ENCODE measurements at places on chromosomes 13 and 19.

- DNase-seq: no peak
These were observed 102.6 kb upstream of the RNF113B start for GRCh38 chr13:98279473-98280175.

GRCh38 chr19:40646743-40647254 lies 43.7 kb downstream of the NUMBL start:
- no peak for DNase-seq

DNA sequence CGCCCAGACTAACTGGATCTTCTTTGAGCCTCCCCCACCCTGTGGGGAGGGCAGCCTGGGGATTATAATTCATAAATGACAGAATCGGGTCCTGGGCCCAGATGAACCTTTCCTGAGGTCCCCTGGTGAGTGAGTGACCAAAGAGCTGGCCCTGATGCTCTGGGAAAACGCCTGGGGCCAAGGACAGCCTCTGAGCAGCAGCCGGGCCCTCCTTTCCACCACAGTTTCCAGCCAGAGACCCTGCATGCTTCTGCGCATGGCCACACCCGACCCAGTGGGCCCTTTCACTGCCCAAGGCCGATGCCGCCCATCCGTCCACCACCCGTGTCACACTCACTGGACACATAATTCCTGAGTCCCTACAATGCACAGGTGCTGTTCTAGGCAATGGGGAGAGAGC lies 43.6 kb upstream of the CCNE1 start:
- no peak for DNase-seq

DNA sequence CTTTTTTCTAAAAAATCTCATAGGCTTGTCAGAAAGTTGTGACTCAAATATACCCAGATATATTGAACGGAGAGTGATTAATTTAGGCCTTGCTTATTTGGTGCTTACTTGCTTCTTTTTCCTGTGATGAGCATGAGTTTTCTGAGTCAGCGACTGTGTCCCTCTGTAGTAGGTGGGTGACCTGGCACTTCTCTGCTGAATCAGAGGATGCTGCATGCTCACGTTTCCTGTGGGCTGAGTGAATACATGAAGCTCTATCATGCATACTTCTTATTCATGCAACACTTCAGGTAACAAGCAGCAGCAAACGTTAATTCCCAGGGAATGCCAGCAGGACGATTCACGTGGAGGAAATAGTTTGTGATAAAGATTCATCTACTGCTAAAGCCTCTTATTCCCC lies 245.0 kb downstream of the KLF5 start:
- DNase-seq: no peak

- no peak for DNase-seq
These were observed 2385.0 kb downstream of the PCDH9 start for GRCh38 chr13:64845110-64845509.

DNA sequence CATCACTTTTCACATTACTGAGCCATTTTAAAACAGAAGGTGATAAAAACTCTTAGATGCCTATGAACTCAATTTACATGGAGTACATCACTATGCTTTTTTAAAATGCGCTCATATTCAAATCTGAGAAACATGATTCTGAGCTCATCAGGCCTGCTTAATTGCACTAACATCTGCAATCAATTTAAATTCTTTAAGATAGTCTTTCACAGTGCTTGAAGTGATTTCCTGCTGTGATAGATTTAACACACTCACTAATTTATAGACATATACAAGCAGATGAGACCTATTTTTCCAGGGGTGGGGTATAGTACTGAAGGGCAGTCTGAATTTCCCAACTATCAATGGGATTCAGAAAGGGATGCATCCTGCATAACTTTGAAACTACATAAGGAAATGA lies 82.9 kb downstream of the DIAPH3 start:
- DNase-seq: no peak

- no peak for DNase-seq
These were observed 114.9 kb downstream of the PCCA start for GRCh38 chr13:100203696-100204367.

DNA sequence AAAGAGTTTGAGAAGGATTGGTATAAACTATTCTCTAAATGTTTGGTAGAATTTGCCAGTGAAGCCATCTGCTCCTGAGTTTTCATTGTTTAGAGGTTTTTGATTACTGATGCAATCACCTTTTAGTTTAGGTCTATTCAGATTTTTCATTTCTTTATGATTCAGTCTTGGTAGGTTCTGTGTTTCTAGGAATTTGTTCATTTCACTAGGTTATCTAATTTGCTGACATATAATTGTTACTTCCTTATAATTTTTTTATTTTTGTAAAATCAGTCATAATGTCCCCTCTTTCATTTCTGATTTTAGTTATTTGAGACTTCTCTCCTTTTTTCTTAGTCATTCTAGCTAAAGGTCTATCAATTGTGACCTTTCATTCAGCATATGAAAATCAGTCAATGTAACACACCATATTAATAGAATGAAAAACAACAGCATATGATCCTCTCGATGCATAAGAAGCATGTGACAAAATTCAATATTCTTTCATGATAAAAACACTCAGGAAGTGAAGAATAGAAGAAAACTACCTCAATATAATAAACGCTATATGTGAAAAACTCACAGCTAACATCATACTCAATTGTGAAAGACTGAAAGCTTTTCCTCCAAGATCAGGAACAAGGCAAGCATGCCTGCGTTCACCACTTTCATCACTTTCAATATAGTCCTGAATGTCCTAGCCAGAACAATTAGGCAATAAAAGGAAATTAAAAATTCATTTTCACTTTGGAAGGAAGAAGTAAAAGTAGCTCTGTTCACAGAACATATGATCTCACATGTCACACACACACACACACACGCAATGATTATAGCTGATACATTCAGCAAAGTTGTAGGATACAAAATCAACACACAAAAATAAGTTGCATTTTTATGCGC lies 149.1 kb downstream of the COG6 start:
- DNase-seq: no peak

- DNase-seq: no peak
These were observed 224.4 kb upstream of the HTR2A start for GRCh38 chr13:47121092-47121763.

GRCh38 chr13:81686877-81687276 lies 1346.0 kb upstream of the SPRY2 start:
- DNase-seq: no peak

DNA sequence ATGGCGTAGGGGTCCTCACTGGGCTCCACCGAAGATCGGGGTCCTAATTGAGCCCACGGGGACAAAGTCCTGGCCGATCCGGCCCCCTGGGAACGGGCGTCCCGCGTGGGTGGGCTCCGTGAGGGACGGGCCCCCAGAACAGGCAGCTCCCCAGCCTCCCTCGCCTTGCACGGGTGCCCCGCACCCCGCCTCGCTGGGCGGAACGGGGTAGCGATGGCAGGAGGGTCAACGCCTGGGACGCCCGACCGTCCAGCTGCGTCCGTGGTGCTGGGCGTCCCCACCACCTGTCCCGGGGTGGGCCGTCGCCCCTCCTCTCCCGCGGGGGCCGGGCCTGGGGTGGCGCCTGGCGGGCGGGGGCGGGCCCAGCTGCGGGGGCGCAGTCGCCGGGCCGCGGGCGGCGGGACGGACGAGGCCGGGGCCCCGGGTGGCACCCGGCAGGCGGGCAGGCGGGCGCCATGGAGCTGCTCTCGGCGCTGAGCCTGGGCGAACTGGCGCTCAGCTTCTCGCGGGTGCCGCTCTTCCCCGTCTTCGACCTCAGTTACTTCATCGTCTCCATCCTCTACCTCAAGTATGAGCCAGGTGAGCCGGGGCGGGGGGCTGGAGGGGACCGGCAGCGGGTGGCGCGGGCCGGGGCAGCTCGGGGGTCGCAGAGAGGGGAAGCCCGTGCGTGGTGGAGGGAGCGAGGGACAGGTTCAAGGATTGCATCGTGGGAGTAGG lies at the start of gene TMEM38A:
TSS of gene TMEM38A (plus strand) at position 377 of the 717 bp plus-strand sequence. CDS start at position 456, 79 bp downstream.
- no peak for DNase-seq

GRCh38 chr19:37975071-37975470 lies 68.1 kb downstream of the SIPA1L3 start:
- no peak for DNase-seq

GRCh38 chr19:41705393-41706174 lies 2.8 kb upstream of the CEACAM5 start:
- DNase-seq: no peak

GRCh38 chr13:65679240-65679639 lies 1550.9 kb downstream of the PCDH9 start:
- no peak for DNase-seq

GRCh38 chr19:48681127-48681470 lies 8.3 kb upstream of the NTN5 start:
- no peak for DNase-seq

DNA sequence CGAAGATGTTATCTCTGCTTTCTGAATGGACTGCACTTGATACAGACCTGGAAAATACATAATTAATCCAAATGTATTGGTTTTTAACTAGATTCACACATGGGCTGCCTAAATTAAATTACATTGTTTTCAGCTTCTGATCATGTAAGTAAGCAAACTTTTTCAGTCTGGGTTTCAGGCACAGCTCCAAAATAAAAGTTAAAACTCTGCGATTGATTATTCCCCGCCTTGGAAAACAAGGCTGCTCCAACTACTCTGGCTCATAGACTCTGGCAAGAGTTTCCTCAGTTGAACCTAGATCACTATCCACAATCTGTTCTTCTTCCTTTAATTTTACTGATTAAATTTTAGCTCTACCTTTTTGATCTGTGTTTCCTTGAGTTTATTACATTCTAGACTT lies 526.0 kb upstream of the SPRY2 start:
- no peak for DNase-seq

- peak; percentile 6 for DNase-seq
These were observed 1893.0 kb upstream of the PCDH20 start for GRCh38 chr13:63308549-63309165.

GRCh38 chr13:61253105-61253877 lies 162.4 kb downstream of the PCDH20 start:
- no peak for DNase-seq

DNA sequence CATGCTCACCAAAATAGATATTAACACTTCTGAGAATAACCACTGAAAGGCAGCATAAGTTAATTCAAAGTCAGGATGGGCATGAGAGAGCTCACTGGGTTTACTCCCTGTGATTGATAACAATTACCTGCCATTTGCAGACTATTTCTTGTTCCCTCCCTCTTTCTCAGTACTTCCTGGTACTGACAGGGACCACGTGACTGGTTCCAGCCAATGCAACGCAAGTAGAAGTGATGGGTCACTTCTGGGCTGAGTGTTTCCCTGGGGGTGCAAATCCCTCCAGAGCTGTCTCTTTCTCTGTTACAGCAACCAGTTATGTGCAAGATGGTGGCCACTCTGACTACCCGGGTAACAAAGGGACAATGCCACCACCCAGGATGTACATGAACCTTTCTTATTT lies 118.8 kb downstream of the EFNB2 start:
- DNase-seq: no peak

- DNase-seq: no peak
These were observed 66.6 kb downstream of the GADD45B start for GRCh38 chr19:2542341-2543069.

- no peak for DNase-seq
These were observed 7.4 kb downstream of the DNMT1 start for GRCh38 chr19:10187315-10187714.

DNA sequence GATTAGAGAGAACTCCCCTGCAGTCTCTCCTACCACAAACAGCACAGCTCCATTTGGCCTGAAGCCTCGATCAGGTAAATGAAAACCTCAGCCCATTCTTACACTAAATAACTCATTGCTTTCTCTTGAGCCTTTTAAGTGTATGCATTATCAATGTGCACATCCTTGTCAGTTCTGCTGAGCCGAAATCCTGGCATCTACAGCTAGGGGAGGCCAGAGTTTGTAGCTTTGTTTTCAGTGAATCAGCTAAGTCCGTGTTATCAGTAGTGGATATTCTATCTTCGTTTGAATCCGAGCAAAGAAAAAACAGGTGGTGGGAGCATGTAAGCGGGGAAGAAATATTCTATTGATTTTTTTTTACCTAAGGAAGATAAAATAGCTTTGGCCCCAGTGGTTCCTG lies 84.4 kb downstream of the ESD start:
- no peak for DNase-seq

- no peak for DNase-seq
These were observed 15.5 kb upstream of the CYP4F2 start for GRCh38 chr19:15913384-15913783.

DNA sequence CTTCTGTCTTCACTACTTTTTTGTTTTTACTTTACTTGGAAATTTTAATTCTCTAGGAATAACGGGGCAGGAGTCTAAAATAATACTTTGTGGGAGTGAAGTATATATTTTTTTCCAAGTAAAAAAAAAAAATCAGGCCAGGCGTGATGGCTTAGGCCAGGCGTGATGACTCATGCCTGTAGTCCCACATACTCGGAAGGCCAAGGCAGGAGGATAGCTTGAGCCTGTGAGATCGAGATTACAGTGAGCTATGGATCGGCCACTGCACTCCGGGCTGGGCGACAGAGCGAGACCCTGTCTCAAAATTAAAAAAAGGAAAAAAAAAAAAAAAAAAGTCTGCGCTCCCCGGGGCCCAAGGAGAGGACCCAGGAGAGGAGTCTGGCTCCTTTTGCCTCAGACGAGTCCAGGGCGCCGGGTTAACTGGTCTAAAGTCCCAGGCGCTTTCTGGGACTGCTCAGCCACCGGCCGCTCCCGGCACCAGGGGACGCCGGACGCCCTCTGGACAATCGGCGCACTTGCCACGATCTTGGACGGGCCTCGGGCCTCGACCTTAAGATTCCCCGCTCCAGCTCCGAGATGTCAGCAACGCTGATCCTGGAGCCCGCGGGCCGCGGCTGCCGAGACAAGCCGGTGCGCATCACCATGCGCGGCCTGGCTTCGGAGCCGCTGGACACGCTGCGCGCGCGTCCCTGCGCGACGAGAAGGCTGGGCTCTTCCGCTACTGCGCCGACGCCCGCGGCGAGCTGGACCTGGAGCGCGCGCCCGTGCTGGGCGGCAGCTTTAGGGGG lies 2.7 kb upstream of the ZFP82 start:
- no peak for DNase-seq

DNA sequence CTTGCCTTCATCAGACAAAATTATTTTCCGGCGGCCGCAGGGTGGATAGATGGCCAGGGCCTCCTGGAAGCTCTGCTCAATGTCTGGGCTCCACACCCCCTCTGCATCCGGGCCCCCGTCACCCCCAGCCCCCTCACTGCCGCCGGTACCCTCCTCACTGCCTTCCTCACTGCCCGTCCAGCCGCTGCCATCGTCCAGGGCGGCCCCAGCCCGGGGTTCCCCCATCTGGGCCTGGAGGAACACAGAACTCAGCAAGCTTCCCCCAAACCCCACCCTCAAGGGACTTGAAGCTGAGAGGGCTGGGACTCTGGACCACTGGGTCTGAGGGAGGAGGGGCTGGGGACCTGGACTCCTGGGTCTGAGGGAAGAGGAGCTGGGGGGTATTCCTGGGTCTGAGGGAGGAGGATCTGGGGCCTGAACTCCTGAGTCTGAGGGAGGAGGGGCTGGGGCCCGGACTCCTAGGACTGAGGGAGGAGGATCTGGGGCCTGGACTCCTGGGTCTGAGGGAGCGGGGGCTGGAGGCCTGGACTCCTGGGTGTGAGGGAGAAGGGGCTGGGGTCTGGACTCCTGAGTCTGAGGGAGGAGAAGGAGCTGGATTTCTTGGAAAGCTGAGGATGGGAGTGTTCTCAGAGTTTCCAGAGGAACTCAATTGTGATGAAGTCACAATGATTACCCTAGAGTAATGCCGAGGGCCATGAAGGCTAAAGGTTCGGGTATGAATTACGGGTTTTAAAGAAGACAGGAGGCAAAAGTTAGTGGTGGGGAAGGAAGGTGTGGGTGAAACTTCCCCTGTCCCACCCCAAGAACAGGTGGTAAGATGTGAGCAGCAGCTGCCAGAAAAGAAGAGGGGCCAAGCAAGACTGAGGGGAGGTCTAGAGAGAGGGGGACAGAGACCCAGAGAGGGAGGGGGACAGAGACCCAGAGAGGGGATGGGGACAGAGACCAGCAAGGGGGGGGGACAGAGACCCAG lies 2.1 kb downstream of the TEAD2 start:
- DNase-seq: no peak

- no peak for DNase-seq
These were observed 199.2 kb upstream of the MAB21L1 start for GRCh38 chr13:35675651-35676050.

Measured in NCI-H1048 (cell line).